ENCODE measurements at places on chromosomes 3 and 15. TPM values are rescaled to one million over a fixed set of nuclear protein-coding genes. Genes with fewer than 3 reads are reported as not detected.

- DNase-seq = no peak
- peaks cover 11% of the 10 kb centered on the region for H3K36me3 ChIP-seq
- no peak overlapping the region for H3K4me3 ChIP-seq
- no peak overlapping the region for H3K27ac ChIP-seq
These were observed 53.3 kb downstream of the MEIS2 start for GRCh38 chr15:37046876-37047614.

DNA sequence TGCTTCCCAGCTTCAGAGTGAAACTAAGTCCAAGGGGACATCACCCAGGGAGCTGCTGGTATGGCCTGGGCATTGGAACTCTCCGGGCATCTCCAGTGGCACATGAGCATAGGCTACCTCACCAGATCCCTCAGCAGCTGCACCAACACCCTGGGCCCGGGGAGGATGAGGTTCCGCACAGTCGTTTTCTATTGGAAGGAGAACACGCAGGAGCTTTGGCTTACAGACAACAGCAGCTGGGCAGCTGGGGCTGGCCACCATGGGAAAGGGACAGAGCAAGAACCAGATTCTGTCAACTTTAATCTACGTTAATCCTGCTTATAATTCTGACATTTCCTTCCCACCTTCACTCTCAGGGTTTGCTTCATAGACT is 65.5 kb downstream of the MYO1E start:
- H3K4me1 ChIP-seq = peaks cover 39% of the 10 kb centered on the region
- DNase-seq = no peak
- no peak overlapping the region for H3K4me3 ChIP-seq
- no peaks in the 10 kb centered on the region for H3K36me3 ChIP-seq

DNA sequence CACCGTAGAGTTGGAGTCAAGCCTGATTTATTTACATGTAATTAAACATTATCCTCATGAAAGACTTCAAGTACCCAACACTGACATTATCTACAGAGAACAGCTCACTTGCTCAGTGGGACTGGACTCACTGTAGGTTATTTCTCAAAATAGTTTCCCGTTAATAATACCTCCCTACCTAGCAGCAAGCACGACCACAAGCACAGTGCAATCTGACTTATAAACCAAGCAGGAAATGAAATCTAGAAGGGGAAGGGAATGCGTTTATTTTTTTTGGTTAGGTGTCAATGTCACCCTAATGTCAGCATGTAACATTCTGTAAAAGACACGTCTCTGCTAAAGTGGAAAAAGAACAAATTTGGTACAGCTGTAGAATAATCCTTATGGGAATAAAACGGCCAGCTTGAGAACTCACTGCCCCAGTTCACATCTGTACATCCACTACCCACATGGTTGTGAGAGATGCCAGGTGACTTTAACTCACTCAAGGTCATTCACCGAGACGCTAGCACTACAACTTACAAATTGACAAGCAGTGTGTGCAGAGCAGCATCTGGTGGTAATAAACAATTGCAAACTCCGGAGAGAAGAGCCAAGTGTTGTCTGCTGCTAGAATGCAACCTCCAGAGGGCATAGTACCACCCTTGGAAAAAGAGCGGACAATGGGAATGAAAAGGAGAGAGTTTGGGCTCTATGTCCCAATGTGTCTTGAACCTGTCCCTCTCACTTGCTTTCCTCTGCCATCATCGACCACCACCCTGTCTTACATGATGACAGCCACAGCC is 242.5 kb downstream of the CADPS start:
- H3K4me3 ChIP-seq = no peak overlapping the region
- H3K36me3 ChIP-seq = no peaks in the 10 kb centered on the region
- no peak for DNase-seq
- no peak overlapping the region for H3K27ac ChIP-seq
- no peaks in the 10 kb centered on the region for H3K4me1 ChIP-seq

DNA sequence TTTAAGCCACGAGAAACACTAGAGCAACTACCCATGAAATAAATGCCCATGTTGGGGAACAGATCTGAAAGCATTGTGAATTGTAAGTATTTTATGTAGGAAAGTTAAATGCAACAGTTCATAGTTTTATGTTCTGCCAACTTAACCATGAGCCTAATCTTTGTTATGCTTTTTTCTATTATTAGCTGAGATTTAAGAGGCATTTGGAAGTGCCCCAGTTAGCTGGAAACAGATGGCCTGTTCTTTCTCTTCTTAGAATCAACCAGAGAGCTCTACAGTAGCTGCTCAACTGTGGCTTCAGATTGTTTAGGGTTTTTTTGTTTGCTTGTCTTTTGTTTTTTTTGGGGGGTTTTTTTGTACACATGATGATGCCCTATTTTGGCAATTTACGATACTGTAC is 284.4 kb downstream of the KCNH8 start:
- no peaks in the 10 kb centered on the region for H3K4me1 ChIP-seq
- H3K4me3 ChIP-seq = no peak overlapping the region
- no peak overlapping the region for H3K27ac ChIP-seq
- no peak for DNase-seq

DNA sequence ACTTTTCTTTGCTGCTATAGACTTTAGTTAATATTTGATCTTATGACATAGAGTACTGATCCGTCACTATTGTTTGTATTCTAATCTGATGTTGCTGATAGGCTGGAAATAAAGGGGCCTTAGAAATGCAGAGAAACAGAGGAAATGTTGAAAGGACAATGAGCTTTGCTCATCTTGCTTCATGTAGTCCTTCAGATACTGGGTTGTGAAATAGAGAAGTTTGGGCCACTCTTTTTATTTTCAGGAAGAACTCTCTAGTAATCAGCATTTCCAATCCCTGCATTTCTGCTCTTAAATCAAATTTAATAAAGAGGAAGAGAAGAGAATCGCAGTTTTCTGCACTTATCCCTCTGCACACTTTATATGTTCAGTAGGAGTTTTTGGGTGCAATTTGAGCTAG is 192.8 kb upstream of the THBS1 start:
- no peaks in the 10 kb centered on the region for H3K36me3 ChIP-seq
- H3K27me3 ChIP-seq = no peaks in the 10 kb centered on the region
- no peak for DNase-seq
- H3K27ac ChIP-seq = no peak overlapping the region
- no peak overlapping the region for H3K4me3 ChIP-seq
- H3K4me1 ChIP-seq = no peaks in the 10 kb centered on the region

DNA sequence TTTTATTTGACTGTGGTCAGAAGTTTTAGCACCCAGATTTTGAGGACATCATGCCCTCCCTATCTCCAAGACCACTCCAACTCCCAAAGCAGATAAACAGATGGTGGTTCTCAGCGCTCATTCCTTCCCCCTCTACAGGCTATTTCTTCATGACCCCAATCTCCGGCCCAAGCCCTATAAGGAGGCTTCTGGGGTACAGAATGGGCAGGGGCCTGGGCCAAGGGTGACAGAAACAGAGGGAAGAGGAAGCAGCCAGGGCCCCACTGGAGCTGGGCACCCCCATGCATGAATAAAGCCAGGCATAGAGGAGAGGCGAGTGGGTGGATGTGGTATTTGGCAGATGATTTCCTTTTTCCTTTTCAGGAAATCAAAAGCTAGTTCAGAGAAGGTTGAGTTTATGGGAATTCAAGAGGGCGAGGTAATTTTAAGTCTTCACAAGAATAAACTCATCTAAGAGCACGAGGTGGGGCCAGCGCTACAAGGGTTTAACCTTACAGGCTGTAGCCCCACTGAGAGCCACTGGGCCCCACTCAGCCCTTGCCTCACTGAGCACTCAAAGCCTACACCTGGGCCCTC is 104.8 kb upstream of the HERC1 start:
- DNase-seq = no peak
- no peaks in the 10 kb centered on the region for H3K36me3 ChIP-seq
- no peak overlapping the region for H3K4me3 ChIP-seq

DNA sequence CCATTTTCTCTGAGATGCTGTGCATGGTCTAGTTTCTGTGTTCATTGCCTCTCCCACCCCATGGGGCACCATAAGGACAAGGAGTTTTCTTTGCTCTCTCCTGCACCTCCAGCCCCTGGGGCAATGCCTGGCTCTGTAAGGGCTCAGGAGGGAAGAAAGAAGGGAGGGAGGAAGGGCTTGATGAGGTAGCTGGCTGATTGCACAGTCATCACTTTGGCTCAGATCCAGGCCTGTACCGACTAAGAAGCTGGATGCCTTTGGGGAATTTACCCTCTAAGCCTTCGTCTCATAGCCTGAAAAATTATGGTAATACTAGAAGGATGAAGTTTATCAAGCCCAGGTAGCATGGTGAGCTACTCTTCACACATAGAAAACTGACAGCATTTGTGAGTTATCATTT is 382.9 kb downstream of the GABRG3 start:
- H3K4me1 ChIP-seq = no peaks in the 10 kb centered on the region
- DNase-seq = no peak
- H3K27ac ChIP-seq = no peak overlapping the region
- H3K36me3 ChIP-seq = no peaks in the 10 kb centered on the region
- peaks cover 2% of the 10 kb centered on the region for H3K27me3 ChIP-seq
- H3K4me3 ChIP-seq = no peak overlapping the region

- no peak overlapping the region for H3K4me3 ChIP-seq
- peak; percentile 38 for DNase-seq
- H3K4me1 ChIP-seq = peaks cover 25% of the 10 kb centered on the region
- H3K27ac ChIP-seq = no peak overlapping the region
- H3K27me3 ChIP-seq = no peaks in the 10 kb centered on the region
- no peaks in the 10 kb centered on the region for H3K36me3 ChIP-seq
These were observed 274.0 kb upstream of the TGFBR2 start for GRCh38 chr3:30332196-30333021.

DNA sequence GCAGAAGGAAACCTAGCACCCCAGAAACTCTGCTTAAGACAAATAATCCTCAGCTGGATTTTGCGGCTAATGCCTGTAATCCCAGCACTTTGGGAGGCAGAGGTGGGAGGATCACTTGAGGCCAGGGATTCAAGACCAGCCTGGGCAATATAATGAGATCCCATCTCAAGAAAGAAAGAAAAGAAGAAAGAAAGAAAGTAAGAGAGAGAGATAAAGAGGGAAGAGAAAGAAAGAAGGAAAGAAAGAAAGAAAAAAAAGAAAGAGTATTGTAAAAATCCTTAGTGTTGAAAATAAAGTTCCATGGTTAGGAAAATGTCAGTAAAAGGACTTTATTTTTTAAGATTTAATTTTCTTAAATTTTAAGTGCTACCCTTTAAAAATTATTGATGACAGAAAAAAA is 54.9 kb upstream of the LRRFIP2 start:
- H3K27ac ChIP-seq = no peak overlapping the region
- no peak overlapping the region for H3K4me3 ChIP-seq
- H3K36me3 ChIP-seq = no peaks in the 10 kb centered on the region
- DNase-seq = no peak

DNA sequence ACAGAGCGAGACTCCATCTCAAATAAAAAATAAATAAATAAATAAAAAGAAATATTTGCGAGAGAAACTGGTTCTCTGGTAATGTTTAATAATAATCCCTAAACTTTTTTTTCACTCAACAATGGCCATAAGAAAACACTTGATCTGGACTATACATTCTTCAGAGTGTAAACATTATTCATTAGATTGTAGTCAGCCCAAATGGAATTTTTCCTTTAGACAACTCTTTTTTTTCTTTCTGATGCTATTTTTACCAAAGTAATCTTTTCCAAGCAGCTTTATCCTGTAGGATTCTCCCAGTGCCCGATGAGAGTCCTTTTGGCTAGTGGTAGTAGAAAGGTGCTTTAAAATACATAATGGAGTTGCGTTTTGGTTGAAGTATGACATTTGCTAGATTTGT is 90.4 kb downstream of the NEDD4 start:
- peaks cover 35% of the 10 kb centered on the region for H3K4me1 ChIP-seq
- no peak for DNase-seq
- H3K27me3 ChIP-seq = no peaks in the 10 kb centered on the region
- H3K27ac ChIP-seq = peak overlapping the region; percentile 70
- no peak overlapping the region for H3K4me3 ChIP-seq

- H3K36me3 ChIP-seq = no peaks in the 10 kb centered on the region
- no peak overlapping the region for H3K4me3 ChIP-seq
- peaks cover 8% of the 10 kb centered on the region for H3K27me3 ChIP-seq
- DNase-seq = no peak
- H3K4me1 ChIP-seq = no peaks in the 10 kb centered on the region
These were observed 60.2 kb downstream of the CACNA1D start for GRCh38 chr3:53554559-53555067.

DNA sequence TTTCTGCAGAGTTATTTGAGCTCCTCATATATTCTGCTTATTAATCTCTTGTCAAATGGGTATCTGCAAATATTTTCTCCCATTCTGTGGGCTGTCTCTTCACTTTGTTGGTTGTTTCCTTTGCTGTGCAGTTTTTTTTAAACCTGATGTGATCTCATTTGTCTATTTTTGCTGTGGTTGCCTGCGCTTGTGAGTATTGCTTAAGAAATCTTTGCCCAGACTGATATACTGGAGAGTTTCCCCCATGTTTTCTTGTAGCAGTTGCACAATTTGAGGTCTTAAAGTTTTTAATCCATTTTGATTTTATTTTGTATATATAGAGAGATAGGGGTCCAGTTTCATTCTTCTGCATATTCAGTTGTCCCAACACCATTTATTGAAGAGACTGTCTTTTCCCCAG is 102.3 kb downstream of the POLQ start:
- no peaks in the 10 kb centered on the region for H3K4me1 ChIP-seq
- H3K36me3 ChIP-seq = peaks cover 5% of the 10 kb centered on the region

DNA sequence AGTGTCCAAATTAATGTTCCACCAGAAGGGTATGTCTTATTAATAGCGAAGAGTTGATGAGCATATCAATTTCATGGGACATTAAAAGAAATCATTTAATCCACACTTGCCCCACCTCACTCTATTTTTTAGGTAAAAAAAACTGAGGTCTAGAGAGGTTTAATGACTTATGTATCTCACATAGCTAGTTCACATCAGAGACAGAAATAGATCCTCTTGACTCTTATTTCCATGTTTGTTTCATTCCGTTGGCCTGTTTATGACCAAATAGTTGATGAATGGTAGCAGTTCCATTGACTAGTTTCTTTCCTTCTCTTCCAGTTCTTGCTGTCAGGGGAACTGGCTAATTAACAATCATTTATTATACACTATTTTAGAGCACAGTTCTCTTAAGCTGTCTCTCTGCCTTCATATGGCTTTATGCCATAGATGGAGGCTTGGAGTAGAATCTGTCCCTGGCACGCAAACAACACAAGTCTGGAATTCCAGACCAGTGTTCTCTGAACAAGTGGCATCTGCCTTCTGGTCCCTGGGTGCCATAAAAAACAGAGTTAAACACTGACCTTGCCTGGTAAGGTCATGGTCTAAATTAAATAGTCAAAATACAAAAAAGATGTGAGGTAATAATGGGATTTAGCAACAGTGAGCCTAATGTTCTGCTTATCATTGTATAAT is 220.0 kb upstream of the CGNL1 start:
- H3K27ac ChIP-seq = peak overlapping the region; percentile 28
- H3K4me3 ChIP-seq = no peak overlapping the region
- no peaks in the 10 kb centered on the region for H3K27me3 ChIP-seq
- no peak for DNase-seq
- H3K36me3 ChIP-seq = no peaks in the 10 kb centered on the region

COL8A1 gene
- 3,570 TPM for total RNA-seq

SOX14 gene
- not detected for total RNA-seq

SLC2A2 gene
- not detected for total RNA-seq

RYR3 gene
- total RNA-seq = 0.21 TPM

SERINC4 gene
- total RNA-seq = not detected

AGBL1 gene
- total RNA-seq = not detected

KBTBD8 gene
- total RNA-seq = 1.9 TPM

All from chondrocyte (in vitro differentiated cells).